Stimulated activated CD4-positive, alpha-beta T cell treated with anti-CD3 and anti-CD28 coated beads, Interleukin-15, amount 100 ng/mL, for 48 hours (primary cell): ENCODE measurements at places on chromosomes 7 and 10.

- no peak for DNase-seq
Measured at GRCh38 chr7:154332811-154333580, 280.8 kb downstream of the DPP6 start.

GRCh38 chr7:91668217-91668616 lies 212.3 kb downstream of the MTERF1 start:
- DNase-seq, result no peak

- no peak for DNase-seq
Measured at GRCh38 chr7:140691376-140692045, 5.0 kb upstream of the NDUFB2 start.

DNA sequence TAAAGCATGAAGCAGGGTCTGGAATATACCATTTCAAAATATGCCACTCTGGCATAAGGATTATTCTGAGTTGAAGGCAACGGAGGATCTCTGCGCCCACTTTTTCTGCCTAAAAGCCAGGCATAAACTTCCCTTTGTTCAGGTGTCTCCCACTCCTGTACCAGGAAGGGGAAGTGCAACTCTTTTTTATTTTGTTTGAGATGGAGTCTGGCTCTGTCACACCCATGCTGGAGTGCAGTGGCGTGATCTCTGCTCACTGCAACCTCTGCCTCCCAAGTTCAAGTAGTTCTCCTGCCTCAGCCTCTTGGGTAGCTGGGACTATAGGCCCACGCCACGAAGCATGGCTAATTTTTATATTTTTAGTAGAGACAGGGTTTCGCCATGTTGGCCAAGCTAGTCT lies 18.2 kb downstream of the SVIL start:
- DNase-seq, result no peak

DNA sequence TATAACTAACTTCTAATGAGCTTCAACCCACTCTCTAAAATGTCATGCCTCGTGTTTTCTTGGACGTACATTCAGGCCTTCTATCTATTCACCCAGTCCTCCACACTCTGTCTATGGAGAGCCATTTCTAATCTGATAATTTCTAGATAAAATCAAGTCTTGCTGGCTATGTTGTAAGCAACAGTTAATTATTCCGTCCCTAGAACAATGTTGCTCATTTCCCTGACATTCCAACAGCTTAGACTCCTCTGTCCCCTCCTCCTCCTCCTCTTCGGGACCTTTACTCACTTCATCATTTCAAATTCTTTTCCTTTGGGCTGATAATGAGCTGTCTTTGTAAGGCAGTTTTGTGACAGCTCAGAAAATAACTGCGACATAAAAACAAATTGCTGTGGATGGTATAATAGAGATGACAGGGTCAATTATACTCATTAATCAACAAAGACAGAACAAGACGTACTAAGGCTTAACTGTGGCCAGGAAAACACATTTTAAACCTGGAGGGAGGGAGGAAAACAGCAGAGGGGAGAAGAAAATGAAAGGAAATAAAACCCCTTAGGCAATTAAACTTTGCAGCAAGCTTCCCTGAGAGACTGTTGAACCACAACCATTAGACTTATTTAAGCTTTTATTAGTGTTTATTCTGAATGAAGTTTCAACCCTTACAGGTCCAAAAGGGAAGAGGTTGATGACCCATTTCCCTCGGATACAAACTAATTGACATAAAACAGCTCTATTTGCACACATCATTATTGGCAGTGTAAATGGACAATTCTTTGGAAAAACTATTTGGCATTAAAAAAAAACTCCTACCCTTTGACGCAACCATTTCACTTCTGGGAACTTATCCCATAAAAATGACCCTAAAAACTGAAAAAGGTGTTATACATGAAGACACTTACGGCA lies 179.1 kb downstream of the SFMBT2 start:
- DNase-seq, result no peak

GRCh38 chr7:139799586-139799985 lies 21.8 kb upstream of the HIPK2 start:
- no peak for DNase-seq

GRCh38 chr7:157616426-157616825 lies 279.6 kb downstream of the DNAJB6 start:
- no peak for DNase-seq

DNA sequence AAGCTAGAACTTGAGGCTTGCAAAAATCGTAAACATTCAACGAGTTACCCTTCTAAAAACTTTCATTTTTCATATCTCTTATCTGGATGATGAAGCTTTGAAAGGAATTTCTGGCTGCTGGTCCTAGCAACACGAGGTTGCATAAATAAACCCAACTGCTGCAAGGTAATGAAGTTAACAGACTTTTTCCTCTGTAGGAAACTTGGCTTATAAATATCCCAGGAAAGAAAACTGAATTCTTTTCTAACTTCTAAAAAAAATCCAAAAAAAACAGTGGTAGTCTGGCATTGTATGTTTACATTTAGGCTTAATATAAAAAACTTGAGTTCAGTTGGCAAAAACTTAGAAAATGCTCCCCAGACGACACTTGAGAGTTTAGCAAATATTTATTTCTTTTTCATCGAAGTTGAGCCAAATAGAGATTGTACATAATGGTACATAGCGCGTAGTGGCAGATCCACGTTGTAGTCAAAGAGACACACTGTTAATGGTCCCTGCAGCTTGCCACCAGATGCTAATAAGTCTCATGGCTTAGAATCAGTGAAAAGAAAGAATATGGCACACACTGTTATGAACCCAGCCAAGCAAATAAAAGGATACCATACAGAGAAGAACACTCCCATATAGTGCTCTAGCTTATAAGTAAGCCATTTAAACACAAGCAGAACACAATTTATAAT lies 200.3 kb upstream of the PCLO start:
- DNase-seq, result no peak

GRCh38 chr7:90472805-90473540 lies 3.5 kb downstream of the PTTG1IP2 start:
- no peak for DNase-seq

DNA sequence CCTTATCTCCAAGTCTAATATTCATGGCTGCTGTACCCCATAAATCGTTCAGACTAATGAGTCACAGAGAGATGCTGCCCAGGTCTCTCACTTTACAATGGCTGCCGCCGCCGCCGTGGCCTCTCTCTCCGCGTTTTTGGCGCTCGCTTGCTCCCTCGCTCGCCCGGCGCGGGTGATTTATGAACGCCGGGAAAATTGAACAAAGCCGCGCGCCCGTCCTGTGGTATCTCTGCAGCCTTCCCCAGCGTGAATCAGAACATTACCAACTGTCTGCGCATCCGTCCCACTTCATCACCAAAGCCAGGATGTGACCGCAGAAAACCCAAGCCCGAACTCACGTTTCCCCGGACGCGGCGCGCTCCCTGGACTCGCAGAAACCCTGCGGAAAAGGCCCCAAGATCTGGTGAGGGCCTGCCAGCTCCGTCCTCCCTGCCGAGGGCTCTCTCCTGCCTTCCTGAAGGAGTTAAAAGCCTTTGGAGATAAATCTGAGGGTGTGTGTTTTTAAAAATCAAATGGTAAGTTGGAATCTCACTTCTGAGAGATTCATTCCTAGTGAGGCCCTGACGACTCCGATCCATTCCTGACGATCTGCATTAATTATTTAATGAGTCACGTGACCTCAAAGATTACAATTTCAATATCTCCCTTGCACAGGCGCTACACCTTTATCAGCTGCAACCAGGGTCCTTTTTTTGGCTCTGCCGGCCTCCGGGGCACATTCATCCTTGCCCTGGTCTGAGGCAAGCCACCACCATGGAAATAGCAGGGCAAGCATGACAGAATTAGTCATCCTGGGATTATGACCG lies 6.3 kb downstream of the HOXA4 start:
- DNase-seq, result no peak

DNA sequence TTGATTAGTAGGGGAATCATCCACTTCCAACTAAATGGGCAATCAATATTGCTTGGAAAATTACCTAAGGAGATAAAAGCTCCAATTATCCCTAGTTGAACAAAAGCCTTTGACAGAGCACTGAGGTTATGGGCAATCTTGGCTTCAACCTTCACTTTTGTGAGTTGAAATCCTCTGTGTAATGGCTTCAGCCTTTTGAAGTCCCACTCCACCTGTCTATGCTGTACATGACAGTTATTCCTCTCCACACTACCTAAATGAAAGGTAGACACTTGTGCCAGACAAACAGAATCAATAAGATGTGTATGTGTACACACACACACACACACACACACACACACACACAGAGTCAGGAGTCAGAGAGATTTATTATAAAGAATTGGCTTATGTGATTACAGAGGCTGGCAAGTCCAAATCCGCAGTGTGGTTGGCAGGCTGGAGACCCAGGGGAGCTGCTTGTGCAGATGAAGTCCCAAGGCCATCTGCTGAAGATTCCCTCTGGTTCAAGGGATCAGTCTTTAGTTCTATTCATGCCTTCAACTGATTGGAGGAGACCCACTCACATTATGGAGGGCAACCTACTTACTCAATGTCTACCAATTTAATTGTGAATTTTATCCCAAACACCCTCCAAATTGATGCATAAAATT lies 164.8 kb upstream of the CDC14C start:
- no peak for DNase-seq

DNA sequence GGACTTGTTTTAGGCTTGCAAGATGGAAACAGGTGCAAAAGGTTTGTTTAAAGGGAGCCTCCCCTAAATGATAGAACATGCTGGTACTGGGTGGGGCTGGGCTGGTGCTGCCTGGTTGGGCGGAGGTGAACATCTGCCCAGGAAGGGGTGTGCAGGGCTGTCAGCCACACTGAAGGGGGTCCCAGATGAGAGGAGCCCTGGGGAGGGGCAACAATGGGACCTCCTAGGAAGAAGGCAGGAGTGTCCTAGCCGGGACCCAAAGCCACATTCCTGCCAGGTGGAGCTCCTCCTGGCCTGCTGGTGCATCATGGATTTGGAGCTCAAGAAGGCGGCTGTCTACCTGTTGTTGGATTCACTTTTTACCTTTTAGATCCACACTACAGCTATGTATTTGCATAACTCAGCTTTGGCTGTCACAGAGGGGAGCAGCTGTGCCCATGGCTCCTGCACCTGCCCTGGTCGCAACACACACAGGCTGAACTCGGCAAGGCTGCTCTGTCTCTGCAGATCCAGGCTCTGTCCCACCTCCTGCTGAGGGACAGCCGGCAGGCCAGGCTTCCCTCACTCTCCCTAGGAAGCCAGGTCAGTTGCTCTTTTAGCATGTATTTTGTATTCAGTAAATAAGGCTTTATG lies 59.9 kb downstream of the ADARB2 start:
- DNase-seq, result no peak

- DNase-seq, result no peak
Measured at GRCh38 chr7:101426303-101427011, 63.8 kb downstream of the COL26A1 start.

- no peak for DNase-seq
Measured at GRCh38 chr10:124125305-124126116, 32.1 kb upstream of the CHST15 start.

GRCh38 chr7:131508754-131509486 lies 47.5 kb downstream of the PODXL start:
- no peak for DNase-seq

- no peak for DNase-seq
Measured at GRCh38 chr7:116095396-116095795, 64.8 kb upstream of the TFEC start.

DNA sequence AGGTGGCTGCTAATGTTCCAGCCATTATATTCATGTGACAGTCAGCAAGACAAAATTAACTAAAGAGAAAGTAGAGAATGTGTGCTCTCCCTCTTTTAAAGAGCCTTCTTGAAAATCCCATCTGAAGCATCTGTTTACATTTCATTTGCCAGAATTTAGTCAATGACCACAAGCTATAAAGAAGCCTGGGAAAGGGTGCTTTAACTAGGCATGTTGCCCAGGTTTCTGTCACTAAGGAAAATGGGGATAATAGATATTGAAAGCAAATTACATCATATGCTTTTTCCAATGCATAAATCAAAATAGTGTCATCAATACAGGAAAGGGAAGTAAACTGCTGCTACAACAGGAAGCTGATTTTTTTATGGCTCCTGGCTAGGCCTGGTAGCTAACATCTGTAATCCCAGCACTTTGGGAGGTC lies 67.7 kb downstream of the ELAPOR2 start:
- no peak for DNase-seq

DNA sequence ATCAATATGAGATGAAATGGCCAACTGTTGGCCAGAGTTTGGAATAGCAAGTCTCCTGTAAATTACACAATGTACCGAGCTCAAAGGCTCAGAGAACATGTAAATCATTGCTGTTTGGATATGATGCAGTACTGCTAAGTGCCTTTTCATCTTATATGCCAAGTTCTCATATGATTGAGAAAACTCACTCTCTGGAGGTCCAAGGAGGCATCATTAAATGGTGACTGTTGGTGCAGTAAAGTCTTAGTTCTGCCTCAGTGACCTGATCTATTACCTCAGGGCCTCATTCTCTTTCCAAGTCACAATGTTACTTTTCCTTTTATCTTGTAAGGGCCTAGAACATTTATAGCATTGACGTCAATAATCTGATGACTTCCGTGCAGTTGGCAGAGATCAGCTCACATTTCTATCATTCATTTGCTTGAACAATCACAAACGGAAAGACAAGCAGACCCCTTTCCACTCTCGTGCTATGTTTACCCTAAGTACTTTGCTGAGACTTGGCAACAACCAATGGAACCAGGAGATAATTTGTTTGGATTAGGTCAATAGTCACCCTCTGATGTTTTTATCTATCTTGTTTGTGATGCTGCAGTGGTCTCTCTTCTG lies 32.6 kb upstream of the PDK4 start:
- DNase-seq, result no peak

GRCh38 chr7:39749177-39749576 lies 125.8 kb downstream of the RALA start:
- no peak for DNase-seq

GRCh38 chr7:36784991-36785940 lies 61.0 kb upstream of the AOAH start:
- DNase-seq, result peak; percentile 38

- DNase-seq, result no peak
Measured at GRCh38 chr10:45607276-45607675, 65.3 kb downstream of the ZFAND4 start.

DNA sequence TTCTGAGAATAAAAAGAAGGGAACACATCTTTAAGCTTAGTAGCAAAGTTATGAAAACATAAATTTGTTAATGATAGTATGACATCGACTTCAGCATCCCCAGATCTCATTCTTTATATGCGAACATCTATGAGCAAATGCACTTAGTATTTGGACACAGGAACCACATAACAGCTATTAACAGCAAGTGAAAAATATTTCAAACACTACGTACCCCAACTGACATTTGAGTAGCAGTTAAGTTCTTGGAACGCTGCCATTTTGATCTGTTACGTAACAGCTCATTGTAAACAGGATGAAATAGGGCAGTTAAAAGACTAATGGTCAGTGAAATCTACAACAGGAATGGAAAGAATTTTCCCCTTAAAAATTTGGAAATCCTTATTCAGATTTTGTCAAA lies 428.9 kb downstream of the TNS3 start:
- no peak for DNase-seq

- no peak for DNase-seq
Measured at GRCh38 chr7:150466477-150466876, 16.0 kb downstream of the GIMAP8 start.

GRCh38 chr7:55181762-55182161 lies 162.9 kb downstream of the EGFR start:
- DNase-seq, result no peak

- DNase-seq, result no peak
Measured at GRCh38 chr10:132565516-132566209, 28.1 kb downstream of the INPP5A start.
